Ovary (tissue), 10 donors: ENCODE measurements at places on chromosomes 2 and 18.

DNA sequence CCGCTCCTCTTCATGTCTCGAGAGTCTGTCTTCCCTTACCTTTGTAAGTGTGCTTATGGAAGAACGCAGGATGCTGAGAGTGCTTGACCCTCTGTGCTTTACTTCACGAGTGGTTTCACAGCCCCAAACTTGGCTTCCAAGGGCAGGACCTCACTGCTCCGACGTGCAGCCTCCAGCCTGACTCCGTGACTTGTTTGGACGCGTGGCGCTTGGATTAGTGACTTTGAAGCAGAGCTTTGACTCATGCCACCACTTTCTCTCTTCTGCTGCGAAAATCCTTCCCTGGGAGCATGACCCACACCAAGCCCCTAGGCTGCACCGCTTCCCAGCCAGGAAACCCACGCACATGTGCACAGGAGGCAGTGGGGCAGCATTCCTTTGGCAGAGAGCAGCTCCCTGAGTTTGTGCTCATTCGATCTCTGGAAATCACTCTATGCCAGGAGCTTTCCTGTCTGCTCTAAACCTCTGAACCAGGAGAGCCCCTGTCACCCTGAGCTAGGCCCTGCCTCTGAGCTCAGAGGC is 207.8 kb upstream of the HS6ST1 start:
- DNase-seq = no peak

DNA sequence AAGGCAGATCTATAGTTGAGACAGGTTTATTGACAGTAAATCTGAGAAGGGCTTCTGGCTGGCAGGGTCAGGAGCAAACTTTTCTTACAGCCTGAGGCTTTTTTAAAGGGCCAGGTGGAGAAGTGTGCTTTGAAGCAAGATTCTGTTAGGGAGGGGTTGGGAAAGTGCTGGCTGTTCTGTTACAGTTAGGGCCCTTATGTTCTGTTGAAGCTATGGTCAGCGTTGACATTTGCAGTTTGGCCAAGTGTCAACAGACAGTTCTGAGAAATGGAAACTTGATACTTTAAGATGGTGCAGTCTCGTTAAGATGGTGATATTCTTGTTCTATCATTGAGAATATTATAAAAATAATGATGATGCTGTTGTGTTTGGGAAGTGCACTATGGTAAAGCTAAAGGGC is 154.2 kb downstream of the RDH14 start:
- no peak for DNase-seq

DNA sequence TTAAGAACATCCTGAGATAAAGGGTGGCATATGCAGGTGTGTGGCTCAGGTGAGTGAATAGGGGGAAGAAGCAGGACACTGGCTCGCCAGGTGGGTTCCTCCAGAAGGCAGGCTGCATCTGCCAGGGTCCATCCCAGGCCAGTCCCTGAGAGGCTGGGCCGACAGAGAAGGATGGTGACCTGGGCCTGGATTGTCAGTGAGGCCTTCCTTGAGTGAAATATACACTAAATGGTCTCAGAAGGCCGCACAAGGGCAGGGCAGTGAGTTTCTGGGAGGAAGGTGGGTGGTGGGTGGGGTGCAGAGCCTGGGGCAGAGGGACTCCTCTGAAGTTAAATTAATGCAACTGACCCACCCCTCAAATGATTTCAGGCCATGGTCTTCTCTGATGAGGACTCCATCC is 182.1 kb downstream of the ANKRD30B start:
- no peak for DNase-seq

GRCh38 chr2:129797489-129798300 is 181.8 kb upstream of the RAB6C start:
- DNase-seq = no peak
